ENCODE measurements at places on chromosomes 3 and 15.

DNA sequence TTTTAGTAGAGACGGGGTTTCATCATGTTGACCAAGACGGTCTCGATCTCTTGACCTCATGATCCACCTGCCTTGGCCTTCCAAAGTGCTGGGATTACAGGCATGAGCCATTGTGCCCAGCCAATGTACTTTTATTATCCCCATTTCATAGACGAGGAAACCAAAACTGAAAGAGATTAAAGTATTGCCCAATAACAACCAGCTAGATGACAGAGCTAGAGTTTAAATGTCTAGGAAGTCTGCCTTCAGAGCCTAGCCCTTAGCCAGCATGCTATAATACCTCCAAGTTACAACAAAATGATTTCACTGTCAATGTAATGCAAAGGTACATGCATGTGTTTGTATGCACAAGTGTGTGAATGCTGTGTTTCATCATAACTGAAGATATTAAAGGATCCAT is 389.4 kb upstream of the RBMS3 start:
- no peak for DNase-seq

DNA sequence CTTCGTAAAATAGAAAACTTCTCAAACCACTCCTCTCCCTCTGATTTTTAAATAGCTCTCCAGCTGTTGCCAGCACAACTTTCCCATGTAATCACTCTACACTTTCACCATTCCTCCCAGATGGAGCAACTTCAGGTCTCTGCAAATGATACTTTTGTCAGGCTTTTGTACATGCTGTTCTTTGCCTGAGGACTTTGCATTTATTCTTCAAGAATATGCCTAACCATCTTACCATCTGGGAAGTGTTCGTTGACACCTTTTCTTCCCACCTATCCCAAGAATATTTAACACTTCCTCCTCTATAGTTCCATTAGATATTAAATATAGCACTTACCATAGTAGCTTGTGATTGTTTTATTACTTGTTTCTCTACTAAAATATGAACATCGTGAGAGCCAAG is 703.7 kb downstream of the CADM2 start:
- DNase-seq, result no peak

DNA sequence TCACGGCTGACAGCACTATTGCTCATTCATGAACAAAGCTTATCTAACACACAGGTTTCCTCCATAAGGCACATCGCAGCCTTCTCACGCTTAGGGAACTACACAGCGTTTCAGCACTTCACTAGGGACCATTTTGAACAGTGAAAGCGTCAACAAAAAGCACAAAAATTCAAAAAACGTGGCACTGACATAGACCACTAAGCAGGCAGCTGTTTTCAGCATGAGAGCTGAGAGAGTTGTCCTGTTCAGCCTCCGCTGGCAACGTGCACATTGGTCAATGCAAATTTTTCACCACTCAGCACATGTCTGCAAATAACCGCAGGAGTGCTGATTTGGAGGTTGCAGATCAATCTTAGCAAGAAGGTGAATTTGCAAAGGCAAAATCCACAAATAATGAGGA is 109.2 kb downstream of the LRRK1 start:
- DNase-seq, result no peak

DNA sequence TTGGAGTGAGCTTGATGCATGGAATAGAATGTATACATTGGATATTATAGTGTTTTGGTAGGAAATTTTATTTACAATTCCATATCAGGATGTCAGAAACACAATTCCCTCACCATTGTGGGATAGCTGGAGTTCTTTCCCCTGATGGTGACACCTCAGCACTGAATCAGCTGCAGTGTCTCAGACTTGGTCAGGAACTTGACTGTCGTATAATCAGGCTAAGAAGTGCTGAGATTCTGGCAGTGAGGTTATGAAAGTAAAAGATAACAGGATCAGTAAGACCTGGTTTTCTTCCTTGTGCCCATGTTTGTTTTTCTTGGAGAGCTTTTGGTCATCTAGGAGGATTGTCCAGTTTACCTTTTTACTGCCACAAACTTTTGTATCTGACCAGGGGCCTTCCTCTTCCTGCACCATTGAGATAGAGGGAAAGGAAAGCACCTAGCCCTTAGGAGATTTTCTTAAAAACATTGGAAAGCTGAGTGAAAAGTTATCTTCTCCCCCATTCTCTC is 27.3 kb upstream of the ST3GAL6 start:
- DNase-seq, result no peak

DNA sequence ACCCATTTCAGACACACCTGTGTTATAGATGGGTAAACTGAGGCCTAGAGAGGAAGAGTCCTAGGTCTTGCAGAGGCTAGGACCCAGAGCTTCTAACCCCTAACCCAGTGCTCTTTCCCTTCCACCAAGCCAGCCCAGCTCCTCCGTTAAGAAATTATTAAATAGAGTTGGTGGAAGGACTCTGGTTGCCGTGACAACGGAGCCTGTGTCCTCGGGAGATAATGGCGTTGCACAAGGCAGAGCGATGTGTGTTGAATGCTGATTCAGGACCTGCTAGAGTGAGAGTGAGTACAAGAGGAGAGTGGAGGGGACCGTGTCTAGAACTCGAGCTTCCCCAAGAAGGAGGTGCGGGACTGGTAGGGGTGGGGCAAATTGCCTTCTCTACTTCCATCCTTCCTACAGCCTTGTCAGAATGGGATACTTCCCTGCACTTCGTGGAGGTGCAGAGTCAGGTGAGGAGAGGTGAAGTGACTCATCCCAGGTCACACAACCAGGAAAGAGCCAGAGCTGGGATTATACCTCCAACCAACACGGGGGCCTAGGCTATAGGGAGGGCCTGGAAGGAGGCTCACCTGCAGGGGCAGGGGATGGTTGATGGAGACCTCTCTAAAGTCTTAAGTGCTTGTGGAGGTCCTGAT is 8.6 kb downstream of the SLC6A1 start:
- no peak for DNase-seq

GRCh38 chr15:74179101-74179841 is 5.8 kb downstream of the ISLR start:
- DNase-seq, result no peak

GRCh38 chr3:40980467-40980866 is 218.8 kb upstream of the CTNNB1 start:
- no peak for DNase-seq

DNA sequence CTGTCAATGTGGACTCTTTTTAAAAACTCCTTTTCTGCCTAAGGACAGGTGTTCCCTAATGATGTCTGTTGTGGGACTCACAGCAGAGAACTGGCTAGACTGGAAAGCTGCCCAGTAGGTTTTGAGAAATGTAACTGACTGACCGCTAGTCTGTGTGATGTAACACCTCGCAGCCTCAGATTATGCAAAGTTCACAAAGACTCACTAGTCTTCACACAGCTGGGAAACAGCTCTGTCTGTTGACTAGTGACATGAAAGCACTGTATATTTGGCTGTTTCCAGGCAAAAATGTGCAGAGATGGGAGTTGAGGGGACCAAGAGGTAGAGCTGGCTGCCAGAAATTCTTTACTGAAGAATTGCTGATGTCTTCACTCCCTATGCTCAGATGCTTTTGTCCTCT is 10.3 kb downstream of the PDZRN3 start:
- no peak for DNase-seq

DNA sequence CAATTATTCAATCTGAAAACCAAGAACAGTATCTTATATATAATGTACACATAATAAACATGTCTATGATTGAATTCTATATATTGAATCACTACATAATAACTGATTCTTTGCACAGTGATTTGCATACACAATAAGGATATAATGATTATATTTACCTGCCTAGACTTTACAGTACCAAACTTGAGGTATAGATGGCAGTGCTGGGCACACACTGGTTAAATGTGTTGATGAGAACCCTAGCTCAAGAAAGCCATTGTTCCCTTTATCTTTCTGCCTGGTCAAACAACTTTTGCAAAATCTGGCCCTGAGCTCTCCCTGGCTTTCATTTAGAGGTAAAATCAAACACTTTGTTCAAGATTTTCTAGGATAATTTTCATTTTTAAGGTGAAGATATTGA is 697.7 kb downstream of the TUSC7 start:
- no peak for DNase-seq

DNA sequence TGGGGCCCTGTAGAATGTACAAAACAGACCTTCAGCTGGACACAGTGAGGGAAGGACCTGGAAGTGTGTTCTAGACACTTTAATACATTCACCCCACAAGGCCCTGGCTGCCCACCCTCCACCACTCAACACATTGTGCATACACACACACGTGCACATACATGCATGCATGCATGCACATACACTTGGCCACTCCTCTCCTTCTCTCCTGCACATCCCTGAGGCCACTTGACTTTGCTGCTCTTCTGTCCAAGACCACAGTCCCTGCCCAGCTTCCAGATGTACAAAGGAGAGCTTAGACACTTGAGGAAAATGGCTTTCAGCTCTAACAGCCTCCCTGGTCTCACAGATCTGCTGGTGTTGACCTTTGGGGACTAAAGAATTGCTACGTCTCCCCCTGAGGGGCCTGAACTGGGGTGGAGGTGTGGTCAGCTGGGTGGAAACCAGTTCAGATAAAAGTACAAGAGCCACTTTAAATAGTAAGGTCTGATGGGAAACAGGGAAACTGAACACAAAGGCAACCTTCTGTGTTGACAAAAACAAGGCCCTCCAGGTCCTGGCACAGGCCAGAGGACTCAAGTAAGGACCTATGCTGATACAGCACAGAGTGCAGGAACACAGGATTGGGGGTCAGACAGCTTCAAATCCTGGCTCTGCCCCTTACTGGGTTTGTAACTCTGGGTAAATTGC is 24.8 kb upstream of the NOX5 start:
- DNase-seq, result no peak

DNA sequence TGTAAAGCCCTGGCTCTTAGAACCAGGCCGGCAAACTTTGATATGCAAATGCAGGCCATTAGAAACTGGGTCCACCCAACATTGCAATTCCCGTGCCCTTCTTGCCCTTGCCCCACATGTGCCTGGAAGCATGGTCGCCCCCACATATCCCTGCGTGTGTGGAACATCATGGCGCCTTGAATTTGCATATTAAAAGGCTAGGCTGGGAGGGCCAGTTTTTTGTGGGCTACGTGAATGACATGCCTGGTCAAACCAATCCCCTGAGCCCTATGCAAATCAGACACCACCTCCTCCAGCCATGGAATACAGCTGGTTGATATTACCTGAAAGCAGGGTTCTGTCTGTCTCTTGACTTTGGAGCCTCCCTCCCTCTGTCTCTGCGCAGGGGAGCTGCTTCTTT is 58.7 kb upstream of the ARHGEF26 start:
- no peak for DNase-seq

- DNase-seq, result no peak
These were observed 103.8 kb downstream of the WDR76 start for GRCh38 chr15:43930556-43930955.
